Stimulated activated effector memory CD8-positive, alpha-beta T cell treated with anti-CD3 and anti-CD28 coated beads, Interleukin-12 subunit alpha, Interleukin-12 subunit beta, amount 100 ng/mL, for 72 hours (primary cell): ENCODE measurements at places on chromosomes 5 and 9.

DNA sequence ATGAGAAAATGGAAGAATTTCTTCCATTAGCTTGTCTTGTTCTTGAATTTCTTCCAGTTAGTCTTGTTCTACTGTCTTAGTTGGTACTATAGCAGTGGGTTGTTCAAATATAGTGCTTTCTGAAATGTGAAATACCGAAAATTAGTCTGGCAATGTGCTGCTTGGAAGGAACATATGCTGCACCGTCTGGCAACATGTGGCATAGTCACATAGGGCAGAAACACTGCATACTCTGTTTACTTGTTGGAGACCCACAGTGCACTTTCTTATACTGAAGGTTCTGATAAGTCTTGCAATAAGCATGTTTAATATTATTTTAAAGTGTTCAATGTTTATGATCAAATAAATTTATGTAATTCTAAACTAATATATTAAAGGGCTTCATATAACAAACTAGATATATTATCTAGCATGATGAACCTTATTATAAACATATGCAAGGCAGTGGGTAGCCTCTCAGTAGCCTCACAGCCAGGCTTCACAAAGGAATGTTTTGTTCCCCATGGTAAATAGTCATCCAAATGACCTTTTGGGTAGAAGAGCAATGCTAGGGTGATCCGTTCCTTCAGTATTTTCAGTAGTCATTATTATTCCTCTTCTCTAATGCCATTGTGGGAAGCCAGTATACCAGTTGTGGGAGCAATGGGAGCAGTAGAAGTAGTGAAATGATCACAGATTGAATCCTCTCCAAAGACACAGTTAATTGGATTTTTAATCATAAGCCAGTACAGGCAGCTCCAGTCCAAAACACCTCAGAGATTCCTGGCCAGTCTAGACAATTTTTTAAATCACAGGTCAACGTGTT, 1106.7 kb downstream of the DTWD2 start:
- no peak for DNase-seq

GRCh38 chr5:22277006-22277405, 576.1 kb downstream of the CDH12 start:
- DNase-seq: no peak

DNA sequence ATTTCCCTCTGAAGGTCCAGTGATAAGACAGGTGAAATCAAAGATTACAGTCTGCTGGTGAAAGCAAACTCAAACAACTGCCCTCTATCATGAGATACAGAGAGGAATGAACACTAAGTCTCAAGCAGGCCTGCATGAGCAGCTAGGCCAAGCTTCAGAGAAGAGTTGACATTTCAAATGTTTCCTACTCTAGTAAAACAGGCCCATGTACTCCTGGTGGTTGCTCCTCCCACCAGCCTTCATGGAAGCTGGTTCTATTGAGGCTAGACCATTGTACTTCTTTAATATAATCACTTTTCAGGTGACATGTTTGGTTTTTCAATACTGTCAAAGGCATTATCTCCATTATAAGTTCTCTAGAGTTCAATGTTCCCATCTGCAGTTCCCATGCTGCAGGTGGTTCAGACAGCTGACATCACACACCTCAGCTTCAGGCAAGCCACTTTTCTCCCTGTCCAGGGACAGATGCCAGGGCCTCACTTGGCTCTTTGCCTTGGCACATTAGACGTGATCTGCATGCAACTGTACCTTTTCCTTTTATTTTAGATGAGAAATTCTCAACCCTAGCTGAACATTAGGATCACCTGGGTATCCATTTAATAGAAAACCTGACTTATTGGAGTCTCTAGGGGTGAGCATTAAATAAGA, 89.8 kb downstream of the PIK3R1 start:
- no peak for DNase-seq

- DNase-seq: no peak
Observed at GRCh38 chr9:126745574-126746411, 59.0 kb upstream of the ZBTB43 start.

DNA sequence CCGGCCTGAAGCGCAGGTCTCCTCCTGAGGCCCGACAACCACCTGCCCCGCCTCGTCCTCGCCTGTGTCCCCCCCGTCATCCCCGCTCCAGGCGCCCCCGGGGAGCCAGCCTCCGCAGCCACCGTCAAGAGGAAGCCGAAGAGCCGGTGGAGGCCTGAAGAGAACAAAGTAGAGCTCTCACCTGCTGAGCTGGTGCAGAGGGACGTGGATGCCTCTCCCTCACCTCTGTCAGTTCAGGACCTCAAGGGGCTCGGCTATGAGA, 169.9 kb downstream of the HINT1 start:
- DNase-seq: no peak
